ENCODE measurements at places on chromosomes 7 and 10.

GRCh38 chr10:130576427-130576826, 440.2 kb downstream of the GLRX3 start:
- DNase-seq = no peak

GRCh38 chr7:35256256-35257175, 2.6 kb upstream of the TBX20 start:
- DNase-seq = no peak

DNA sequence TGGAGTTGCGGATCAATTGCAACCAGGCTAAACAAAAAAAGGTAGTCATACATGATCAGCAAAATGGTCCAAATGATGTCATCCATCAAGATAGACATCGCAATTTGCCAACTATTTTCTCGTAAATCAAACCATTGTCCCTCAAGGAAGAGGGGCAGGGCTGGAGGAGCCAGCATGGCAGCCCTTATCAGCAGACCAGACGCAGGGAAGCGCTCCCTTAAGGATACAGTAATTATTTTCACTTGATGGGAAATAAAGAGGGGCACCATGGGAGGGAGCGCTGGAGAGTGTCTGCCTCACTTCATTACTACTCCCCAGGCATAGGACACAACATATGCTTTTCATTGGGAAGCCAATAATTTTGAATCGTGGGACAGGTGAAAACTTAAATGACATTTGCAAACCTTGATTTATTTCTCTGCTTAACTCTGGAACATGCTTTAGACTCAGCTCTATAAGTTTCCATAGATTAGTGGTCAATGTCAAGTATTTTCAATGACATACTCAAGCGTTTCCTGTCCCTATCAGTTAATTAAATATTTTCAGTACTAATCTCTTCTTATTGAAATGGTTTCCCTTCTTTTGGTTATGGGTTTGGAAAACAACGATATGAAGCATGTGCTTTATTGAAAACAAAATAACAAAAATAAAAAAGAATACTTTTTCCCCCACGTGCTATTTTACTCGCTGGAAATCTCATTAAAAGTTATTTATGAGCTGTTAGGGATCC, 202.4 kb upstream of the HABP2 start:
- DNase-seq = no peak

GRCh38 chr10:93893646-93894515, at the start of gene SLC35G1:
Gene SLC35G1, plus strand, starts transcription at chr10:93893978. Its CDS starts 56 bp downstream, at chr10:93894034.
- peak; percentile 69 for DNase-seq

DNA sequence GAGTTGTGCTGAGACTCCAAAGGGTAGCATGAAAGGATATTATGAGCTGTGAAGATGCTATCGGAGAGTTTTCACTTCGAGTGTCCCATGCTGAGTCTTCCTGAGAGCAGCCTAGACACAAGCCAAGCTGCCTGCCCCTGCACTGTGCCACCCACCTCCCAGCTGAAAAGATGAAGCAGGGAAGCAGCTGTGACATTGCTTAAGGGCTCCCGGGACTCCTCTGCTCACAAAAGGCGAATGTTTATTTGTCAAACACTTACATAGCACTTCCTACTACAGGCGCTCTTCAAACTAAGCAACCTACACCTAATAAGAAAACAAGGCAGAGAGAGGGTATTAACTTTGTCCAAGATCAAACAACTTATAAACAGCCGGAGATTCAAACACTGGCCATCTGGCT, 95.6 kb downstream of the OSBPL3 start:
- DNase-seq = no peak
